Activated CD4-positive, alpha-beta memory T cell treated with anti-CD3 and anti-CD28 coated beads for 36 hours (primary cell): ENCODE measurements at places on chromosomes 16 and 17. TPM values are rescaled to one million over a fixed set of nuclear protein-coding genes. Genes with fewer than 3 reads are reported as not detected.

DNA sequence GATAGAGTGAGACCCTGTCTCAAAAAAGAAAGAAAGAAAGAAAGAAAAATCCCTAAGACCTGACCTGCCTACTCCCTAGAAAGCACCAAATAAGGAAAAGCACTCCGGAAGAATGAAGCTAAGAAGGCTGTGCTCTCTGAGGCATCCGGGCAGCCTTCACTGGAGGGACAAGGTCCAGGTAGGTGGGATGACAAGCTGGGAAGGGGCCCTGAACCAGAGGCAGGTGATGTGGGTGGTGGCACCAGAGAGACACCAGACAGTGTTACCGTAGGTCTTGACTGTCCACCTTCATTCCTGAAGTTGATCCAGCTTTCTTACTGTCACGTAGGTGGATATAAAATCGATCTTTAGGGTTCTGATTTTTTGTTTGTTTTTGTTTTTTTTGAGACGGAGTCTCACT lies 26.3 kb downstream of the SMTNL2 start:
- no peak for DNase-seq
- H3K4me1 ChIP-seq = no peaks in the 10 kb centered on the region
- H3K27me3 ChIP-seq = peaks cover 19% of the 10 kb centered on the region
- H3K36me3 ChIP-seq = no peaks in the 10 kb centered on the region
- no peak overlapping the region for H3K4me3 ChIP-seq
- H3K27ac ChIP-seq = no peak overlapping the region

DNA sequence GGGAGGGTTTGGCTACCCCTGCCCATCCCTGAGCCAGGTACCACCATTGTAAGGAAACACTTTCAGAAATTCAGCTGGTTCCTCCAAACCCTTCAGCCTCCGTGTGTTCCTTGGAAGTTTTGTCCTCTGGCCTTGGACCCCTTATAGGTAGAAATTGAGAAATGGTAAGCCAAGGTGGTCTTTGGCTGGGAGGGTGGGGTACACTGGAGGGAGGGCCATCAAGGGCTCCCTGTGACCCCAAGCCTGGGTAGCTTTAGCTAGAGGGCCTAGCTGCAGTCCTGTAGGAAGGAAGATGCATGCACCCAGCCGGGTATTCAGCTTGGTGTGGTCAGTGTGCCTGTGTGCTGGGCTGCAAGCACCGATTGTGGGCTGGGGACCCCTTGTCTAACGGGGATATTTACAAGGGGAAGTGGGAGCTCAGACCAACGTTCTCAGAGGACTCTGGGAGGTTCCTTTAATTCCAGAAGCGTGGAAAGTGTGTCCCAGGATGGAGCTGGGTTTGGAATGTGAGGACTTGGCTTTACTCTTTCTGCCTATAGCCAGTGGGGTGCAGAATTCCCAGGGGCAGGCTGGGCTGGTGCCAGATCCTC lies 6.8 kb downstream of the NAT9 start:
- no peak for DNase-seq
- H3K27me3 ChIP-seq = no peaks in the 10 kb centered on the region
- peaks cover 36% of the 10 kb centered on the region for H3K4me1 ChIP-seq
- H3K27ac ChIP-seq = peak overlapping the region; percentile 51

DNA sequence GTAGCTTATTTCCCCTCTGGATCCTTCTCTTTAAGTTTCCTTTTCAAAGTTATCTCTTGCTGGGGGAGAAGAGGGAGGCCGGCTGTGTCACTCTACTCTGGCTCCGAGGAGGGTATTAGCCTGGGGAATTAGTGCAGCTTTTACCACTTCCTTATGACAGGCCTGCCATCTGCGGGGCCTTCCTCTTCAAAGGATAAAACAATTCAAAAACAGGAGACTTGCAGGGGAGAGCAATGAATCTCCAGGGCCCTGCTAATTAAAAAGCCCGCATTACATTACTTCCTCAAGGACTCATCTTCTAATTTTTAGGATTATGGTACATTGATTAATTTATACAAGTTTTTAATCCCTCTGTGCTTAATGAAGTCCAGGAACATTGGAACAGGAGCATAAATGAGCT lies 190.9 kb upstream of the CDH5 start:
- H3K4me1 ChIP-seq = no peaks in the 10 kb centered on the region
- no peak overlapping the region for H3K27ac ChIP-seq
- no peak for DNase-seq
- no peaks in the 10 kb centered on the region for H3K36me3 ChIP-seq

The SULT1A4 gene
- total RNA-seq = 2.4 TPM

DNA sequence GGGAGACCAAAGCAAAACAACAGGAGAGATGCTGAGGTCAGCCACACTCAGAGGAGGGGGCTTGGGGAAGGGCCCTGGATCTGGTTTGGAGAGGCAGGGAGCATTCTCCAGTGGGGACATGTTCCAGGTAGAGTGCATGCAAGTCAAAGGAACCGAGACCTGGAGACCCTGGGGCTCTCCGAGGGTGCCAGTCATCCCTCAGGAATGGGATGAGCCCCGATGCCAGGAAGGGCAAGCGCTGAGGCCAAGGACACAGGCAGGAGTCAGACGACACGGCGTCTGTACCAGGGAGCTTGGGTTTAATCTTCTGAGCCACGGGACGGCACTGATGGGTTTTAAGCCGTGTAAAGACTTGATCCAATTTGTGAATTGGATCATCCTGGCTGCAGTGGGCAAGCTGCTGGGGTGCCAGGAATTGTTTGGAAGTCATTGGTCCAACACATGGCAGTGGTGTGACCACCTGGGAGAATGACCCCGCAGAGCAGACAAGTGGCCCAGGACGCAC lies 32.9 kb upstream of the ANKRD40CL start:
- H3K27me3 ChIP-seq = no peaks in the 10 kb centered on the region
- no peaks in the 10 kb centered on the region for H3K36me3 ChIP-seq
- H3K4me3 ChIP-seq = no peak overlapping the region

The TMC5 gene
- total RNA-seq = not detected

GRCh38 chr17:12683299-12683698 lies 17.6 kb downstream of the MYOCD start:
- H3K4me3 ChIP-seq = no peak overlapping the region
- no peaks in the 10 kb centered on the region for H3K4me1 ChIP-seq
- no peak overlapping the region for H3K27ac ChIP-seq
- no peaks in the 10 kb centered on the region for H3K36me3 ChIP-seq
- DNase-seq = no peak
- H3K27me3 ChIP-seq = no peaks in the 10 kb centered on the region

The SYNGR3 gene
- total RNA-seq = 11.9 TPM

DNA sequence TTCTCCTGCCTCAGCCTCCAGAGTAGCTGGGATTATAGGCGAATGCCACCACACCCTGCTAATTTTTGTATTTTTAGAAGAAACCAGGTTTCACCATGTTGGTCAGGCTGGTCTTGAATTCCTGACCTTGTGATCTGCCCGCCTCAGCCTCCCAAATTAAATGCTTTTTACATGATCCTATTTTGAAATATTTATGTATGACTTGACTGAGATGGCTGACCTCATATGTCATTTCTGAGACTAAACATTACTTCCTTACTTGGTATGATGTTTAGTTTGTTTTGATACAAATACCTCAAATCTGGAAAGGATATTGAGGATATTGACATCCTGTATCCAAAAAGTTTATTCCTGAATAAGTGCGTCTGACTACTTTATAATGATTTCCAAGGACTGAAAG lies 11.9 kb downstream of the CALCOCO2 start:
- H3K27ac ChIP-seq = no peak overlapping the region
- peaks cover 37% of the 10 kb centered on the region for H3K4me1 ChIP-seq
- H3K27me3 ChIP-seq = no peaks in the 10 kb centered on the region
- DNase-seq = no peak

DNA sequence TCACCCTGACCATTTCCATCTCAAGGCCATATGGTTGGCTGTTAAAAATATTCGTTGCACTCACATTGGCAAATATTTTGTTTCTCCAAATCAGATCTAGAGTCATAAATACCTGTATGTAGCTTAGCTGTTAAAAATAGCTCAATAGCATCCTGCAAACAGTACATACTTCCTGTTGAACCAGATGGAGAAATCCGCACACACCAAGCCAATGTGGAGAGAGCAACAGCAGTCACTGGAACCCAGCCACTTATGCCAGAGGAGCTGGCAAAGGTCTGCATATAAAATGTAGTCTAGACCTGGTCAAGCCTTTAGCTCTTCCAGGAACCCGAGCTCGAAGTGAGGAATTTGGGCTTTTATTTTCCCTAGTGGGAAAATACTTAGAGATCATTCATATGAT lies 146.4 kb upstream of the KCNJ16 start:
- peaks cover 2% of the 10 kb centered on the region for H3K27me3 ChIP-seq
- no peak overlapping the region for H3K4me3 ChIP-seq
- H3K4me1 ChIP-seq = no peaks in the 10 kb centered on the region
- H3K36me3 ChIP-seq = no peaks in the 10 kb centered on the region

The PIK3R5 gene
- 20.7 TPM for total RNA-seq

The DNAAF1 gene
- total RNA-seq = not detected

GRCh38 chr16:86199871-86200695 lies 301.1 kb downstream of the IRF8 start:
- no peak overlapping the region for H3K27ac ChIP-seq
- H3K36me3 ChIP-seq = no peaks in the 10 kb centered on the region
- DNase-seq = no peak
- peaks cover 36% of the 10 kb centered on the region for H3K27me3 ChIP-seq
- no peak overlapping the region for H3K4me3 ChIP-seq
